ENCODE measurements at places on chromosomes 12 and 14.

DNA sequence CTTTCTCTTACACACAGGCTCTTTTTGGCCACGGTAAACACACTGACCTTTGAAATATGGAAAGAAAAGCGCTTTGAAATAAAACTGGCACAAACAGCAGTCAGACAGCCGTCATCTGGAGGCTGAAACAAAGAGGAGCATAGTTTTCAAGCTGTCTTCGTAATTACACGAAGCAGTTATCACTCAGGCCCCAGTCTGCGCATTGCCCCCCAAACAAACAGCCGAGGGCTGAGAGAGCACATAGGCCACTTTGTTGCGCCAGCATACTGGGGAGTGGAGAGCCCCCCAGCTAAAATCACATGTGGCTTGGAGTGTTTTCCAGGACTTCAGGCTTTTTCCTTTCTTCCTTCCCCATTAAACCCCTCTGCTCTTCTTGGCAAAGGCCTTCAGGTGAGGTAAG is 142.9 kb upstream of the BTG1 start:
- DNase-seq: no peak

- DNase-seq: no peak
These were observed 47.3 kb upstream of the MED13L start for GRCh38 chr12:116324654-116325335.

DNA sequence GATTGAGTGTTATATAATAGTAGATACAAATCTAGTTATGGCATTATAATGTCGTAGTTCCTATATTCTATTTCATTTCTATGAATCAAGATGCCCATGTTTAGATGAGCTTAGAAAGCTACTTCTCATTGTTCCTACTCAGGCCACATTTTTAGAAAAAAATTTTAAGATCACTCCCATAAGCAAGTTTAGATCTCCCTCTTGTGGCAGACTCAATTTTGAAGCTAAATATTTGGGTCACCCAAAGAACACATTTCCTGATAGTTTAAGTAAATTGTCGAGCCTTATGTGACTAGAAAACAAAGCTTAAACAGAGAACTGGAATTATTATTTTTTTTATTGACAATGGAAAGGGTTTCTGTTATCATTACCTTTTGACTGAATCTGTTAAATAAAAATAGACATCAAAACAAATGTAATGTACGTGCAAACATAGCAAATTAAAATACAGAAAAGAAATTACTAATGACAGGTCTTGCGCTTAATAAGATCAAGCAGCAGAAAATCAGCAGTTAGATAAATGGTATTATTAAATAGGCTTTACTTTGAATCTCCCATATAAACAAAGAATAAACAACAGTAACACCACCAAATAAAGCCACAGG is 180.2 kb downstream of the ACSS3 start:
- DNase-seq: peak; percentile 53

DNA sequence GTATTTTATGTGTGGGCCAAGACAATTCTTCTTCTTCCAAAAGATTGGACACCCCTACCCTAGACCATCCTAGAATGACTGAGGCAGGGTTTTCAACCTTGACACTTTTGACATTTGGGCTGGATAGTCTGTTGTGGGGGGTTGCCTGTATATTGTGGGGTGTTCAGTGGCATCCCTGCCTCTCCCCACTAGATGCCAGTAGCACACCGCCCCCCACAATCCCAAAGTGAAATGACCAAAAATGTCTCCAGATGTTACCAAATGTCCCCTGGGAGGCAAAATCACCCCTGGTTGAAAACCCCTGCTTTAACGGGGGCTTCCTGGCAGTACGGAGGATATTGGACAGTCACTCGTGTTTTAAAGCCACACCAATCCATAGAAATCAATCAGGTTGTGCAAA is 219.6 kb downstream of the PHETA1 start:
- no peak for DNase-seq

- no peak for DNase-seq
These were observed 43.2 kb upstream of the PKP2 start for GRCh38 chr12:32939801-32940200.

DNA sequence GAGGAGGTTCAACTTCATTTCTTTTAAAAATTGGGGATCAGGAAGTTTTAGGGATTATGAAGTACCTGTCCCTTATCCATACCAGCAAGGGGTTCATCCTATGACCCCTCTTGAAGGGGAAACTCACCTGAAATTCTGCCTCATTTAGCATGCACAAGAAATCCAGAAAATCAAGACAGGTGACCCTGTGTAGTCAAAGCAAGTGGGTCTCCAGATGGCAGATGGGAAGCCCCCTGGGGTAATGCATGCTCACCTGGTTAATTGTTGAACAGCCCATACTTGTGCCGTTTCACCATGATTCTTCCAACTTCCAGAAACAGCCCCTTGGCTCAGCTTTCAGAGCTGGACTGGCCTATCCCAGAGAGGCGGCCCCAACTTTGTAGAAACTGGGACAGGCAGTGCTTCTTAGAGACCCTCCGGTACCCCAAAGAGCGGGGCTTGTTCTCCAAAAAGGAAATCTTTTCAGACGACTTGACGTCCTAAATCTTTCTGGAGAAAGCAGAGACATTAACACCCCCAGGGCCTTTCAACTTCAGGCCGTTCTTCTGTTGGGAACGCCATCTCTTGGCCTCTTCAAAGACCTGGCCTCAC is 66.3 kb upstream of the ESRRB start:
- DNase-seq: no peak

GRCh38 chr12:49051373-49051764 is 9.2 kb downstream of the KMT2D start:
- DNase-seq: no peak

DNA sequence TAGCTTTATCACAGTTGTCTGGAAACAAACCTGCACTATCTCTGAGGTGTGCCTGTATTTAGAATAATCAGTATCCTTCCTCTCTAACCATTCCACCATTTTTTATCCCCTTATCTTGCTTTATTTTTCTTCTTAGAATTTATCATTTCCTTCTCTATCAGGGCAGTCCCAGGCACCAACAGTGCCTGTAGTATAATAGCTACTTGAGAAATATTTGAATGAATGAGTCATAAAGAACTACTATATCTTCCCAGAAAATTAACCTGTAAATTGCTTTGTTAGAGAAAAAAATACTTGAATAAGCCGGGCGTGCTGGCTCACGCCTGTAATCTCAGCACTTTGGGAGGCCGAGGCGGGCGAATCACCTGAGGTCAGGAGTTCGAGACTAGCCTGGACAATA is 21.2 kb upstream of the FOXJ2 start:
- no peak for DNase-seq

- DNase-seq: no peak
These were observed 5.6 kb upstream of the ASCL1 start for GRCh38 chr12:102951841-102952240.

DNA sequence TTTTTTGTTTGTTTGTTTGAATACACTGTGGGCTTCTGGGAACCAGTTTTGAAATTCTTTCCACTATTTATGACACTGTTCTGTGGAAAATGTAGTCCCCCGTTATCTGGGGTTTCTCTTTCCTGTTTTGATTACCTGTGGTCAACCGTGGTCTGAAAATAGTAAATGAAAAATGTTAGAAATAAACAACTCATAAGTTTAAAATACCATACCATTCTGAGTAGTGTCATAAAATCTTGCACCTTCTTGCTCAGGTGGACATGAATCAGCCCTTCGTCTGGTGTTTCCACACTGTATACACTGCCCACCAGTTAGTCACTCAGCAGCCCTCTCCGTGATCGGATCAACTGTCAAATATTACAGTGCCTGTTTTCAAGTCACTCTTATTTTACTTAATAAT is 5.1 kb upstream of the PAPOLA start:
- DNase-seq: no peak

- DNase-seq: no peak
These were observed 305.3 kb upstream of the DDHD1 start for GRCh38 chr14:53458368-53458814.

DNA sequence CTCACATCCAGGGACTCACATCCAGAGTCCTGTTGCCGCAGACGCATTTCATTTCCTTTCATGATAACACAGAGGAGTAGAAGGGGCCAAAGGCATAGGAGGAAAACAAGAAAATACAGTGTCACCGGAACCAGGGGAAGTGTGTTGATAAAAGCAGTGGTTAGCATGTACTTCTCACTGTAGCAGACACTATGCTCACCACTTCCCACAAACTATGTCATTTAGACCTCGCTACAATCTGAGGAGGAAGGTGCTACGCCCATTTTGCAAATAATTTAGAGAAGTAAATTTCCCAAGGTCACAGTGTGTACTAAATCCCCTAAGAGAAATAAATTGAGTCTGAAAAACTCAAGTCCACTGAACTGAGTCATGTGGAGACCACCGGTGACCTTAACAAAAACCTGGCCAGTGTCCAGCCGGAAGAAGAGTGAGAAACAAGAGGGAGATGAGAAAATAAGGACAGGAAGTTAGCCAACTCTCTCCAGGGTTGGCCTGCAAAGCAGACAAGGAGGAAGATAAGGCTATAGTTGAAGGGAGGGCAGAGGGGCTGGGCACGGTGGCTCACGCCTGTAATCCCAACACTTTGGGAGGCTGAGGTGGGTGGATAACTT is 25.8 kb upstream of the TMCC3 start:
- DNase-seq: no peak

DNA sequence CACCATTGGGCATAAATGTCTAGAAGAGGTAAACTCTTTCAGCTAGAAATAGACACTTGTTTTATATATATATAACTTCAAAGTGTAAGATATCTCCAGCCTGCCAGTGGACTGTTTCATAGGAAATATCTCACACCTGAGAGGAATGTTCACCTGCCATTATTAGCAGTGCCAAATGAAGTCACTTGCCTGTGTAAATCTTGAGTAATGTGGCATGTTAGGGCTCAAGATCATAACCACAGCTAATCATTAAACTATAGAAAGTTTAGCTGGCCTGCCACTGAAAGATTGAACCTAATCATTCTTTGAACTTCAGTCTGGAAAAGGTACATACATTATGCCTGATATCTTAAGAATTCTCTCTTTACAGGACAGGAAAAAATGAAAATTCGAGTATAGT is 25.5 kb upstream of the KCNJ8 start:
- DNase-seq: no peak

GRCh38 chr14:89455412-89455811 is 38.4 kb upstream of the FOXN3 start:
- DNase-seq: no peak

DNA sequence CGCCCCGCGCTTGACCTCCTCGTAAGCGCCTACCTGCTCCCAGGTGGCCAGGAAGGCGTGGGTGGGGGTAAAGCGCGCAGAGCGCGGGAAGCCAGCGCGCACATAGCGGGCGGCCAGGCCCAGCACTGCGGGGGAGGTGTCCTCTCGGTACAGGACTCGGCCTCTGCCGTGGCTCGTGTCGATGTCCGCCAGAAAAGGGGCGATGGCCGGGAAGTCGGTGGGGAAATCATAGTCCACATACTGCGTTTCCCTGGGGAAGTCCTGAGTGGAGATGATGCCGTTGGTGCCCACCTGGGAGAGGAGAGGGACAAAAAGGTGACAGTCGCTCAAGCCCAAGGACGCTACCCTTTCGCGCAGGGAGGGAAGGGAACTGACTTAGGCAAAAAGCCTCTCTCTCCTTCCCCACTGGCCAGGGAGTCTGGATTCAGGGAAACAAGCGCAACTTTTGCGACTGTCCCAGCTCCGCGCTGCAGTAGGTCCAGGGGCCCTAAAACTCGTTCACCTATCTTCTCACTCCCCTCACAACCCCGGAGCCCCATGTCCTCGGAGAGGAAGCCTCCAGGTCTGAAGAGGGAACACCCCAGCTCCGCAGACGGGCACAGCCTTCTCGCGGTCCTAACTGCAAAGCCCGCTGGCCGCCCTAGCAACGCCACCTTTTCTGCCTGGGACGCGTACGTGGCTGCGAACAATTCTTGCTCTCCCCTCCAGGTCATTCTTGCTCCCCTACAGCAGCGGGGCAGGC is 815 bp downstream of the NID2 start:
- DNase-seq: no peak

- DNase-seq: no peak
These were observed 394.5 kb downstream of the APAF1 start for GRCh38 chr12:99039367-99040120.

GRCh38 chr12:25982416-25982815 is 23.9 kb downstream of the RASSF8 start:
- no peak for DNase-seq

DNA sequence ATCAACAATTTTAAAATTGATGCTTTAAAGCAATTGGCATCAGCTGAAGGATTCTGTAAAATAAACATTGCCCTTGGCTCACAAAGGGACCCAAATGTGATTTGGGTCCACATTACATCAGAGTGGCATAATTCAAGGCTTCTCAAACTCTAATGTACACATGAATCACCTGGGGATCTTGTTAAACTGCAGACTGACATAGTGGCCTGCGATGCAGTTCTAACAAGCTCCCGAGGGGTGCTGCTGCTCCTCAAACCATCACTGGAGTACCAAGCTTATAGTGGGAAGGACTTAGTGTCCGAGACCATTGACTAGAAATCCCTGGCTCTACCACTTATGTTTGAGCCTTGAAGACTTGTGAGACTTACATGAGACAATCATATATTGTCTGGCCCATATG is 31.8 kb upstream of the DNM1L start:
- DNase-seq: no peak

DNA sequence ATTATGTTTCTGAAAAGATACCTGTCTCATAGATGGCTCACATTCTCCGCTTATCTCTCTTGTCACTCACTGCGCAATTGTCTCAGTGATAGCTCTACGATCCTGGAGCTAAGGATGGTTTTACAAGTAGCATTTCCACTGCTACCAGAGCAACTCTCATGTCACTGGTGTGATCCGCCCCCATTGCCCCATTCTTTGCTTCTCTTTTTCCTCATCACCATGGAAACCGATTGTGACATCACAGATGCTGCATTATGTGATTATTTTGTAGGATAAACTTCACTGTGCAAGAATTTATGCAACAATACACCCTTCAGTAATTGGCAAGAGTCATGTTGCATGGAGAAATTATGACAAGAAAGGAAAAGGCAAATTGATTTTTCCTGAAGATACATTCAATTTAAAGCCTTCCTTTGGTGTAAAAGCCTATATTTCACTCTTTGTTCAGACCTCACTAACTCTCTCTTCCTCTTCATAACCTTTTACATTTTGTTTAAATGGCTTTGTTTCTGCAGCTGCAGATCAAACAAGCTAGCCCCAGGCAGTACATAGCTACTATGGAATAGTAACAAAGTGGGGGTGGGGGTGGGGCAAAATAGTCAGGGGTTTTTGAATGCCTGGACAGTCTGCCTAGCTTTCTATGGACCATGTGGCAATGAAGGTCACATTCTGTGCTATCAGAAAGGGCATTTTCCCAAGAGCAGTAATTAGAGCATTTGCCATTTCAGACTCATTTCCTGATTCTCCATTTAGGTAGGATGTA is 539.8 kb downstream of the NRXN3 start:
- DNase-seq: no peak

GRCh38 chr12:57126561-57126960 is 1.7 kb upstream of the LRP1 start:
- no peak for DNase-seq

- DNase-seq: no peak
These were observed 19.2 kb downstream of the BLTP3B start for GRCh38 chr12:100123316-100124095.

GRCh38 chr12:120199595-120200306 is 1.2 kb downstream of the RPLP0 start:
- no peak for DNase-seq

DNA sequence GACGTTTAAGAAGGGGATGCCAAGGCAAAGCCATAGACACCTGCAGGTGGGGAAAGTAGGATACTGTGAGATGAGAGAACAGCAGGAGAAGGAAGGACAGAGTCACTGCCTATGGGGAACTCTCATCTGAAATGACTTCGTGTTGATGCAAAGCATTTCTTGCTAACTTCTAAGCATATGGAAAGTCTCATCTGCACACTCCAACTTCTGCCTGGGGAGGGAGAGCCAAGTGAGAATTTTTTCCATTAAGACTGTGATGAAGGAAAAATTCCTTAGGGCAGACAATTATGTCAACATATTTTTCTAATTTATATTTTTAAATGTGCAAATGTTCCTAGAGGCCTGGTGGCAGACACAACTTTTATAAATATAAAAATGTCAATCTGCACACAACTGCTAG is 115.3 kb downstream of the IPO8 start:
- no peak for DNase-seq
